ENCODE measurements at places on chromosomes 12 and 14. TPM values are rescaled to one million over a fixed set of nuclear protein-coding genes. Genes with fewer than 3 reads are reported as not detected.

Gene CREBL2
- total RNA-seq = 30.3 TPM

Gene NYNRIN
- 15.1 TPM for total RNA-seq

Gene CIROP
- total RNA-seq = not detected

DNA sequence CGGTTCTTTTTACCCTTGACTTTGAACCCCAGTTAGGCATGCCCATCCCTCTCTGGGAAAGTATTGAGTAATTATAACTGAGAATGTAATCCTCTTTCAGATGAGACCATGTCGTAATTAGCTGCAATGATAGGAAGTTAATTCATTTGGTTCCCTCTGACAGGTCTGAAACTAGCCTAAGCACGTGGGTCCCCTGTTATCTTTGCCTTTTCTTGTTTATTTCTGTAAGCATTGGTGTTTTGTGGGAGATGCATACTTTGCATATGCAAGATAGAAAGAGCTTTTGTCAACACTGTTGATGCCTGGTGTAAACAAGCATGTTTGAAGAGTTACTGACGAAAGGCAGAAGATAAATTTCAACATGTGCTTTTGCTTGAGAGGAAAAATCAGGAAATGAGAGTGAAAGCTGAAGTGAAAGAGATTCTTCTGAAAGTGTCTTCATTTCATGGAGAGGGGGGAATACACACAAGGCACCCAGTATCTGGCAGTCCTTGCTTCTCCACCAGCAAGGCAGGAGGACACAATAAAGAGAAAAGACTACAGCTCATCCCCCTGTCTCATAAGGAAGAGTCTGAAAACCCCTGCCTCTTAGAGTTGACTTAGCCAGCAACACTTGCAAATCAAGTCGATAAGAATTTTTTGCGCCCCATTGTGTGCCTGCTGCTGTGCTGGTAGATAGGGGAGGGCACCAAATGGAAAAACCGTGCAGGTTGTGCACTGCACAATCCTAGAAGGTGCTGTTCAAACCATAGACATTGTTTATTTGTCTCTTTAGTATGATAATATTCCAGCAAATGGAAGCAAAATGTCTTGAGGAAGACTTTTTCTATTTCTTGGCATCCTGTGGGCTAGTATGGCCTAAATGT is 77.8 kb downstream of the SLC24A4 start:
- DNase-seq = no peak

- no peak for DNase-seq
Measured at GRCh38 chr12:93862424-93862823, 185.2 kb downstream of the CRADD start.

GRCh38 chr12:49010092-49010668 is 8.4 kb downstream of the PRKAG1 start:
- DNase-seq = no peak

Gene KSR2
- 0.05 TPM for total RNA-seq

GRCh38 chr12:95055057-95055456 is 18.4 kb downstream of the NR2C1 start:
- DNase-seq = no peak

DNA sequence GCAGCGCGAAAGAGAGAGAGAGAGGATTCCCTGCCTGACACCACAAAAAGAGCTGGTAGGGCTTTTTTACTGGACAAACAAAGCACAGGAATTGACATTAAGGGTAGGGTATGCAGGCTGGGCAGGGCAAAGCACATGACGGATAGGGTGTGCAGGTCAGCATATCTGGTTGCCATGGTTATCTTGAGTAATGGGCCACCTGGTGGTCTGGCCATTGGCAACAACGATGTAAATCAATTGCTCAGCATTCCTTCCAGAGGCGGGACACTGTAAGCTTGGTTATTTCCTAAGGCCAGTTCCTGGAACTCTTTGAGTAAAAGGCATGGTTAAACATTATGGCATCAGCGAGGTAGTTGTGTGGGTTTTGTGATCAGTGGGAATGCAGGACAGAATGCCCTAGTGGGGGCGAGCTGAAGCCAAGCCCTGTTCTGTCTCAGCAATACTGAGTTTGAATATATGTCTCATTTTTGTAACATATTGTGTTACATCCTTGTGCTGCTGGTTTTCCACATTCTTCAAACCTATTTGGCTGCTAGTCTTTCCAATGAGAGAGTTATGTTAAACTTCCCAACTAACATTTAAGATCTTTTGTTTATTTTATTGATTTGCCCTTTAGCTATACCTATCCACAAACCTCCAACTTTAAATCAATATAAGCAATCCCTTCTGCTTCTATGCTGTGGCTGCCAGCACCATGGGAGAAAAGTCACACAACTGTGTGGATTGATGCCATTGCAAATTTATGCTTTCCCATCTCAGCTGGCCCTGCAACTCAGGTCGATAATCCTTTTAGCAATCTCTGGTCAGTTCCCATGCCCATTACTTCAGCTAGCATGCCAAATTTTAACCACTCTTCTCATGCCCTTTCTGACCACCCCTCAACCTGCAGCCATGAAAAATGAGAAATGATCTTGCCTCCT is 396.7 kb upstream of the PDE3A start:
- DNase-seq = no peak

Gene LRR1
- total RNA-seq = 8.5 TPM

Gene ANO4
- 0.83 TPM for total RNA-seq

Gene C1RL
- total RNA-seq = 122 TPM

Gene CMA1
- total RNA-seq = 2.4 TPM

Measured in posterior vena cava (tissue), 2 donors.